ENCODE measurements at places on chromosomes 2 and 18. TPM values are rescaled to one million over a fixed set of nuclear protein-coding genes. Genes with fewer than 3 reads are reported as not detected.
A peak's percentile ranks its signal among the peaks of the same experiment; 100 is the strongest.

- DNase-seq = no peak
- H3K27me3 ChIP-seq = no peaks in the 10 kb centered on the region
- H3K36me3 ChIP-seq = no peaks in the 10 kb centered on the region
Measured at GRCh38 chr18:49685231-49685942, 123.5 kb downstream of the LIPG start.

The GPR35 gene
- 0.13 TPM for total RNA-seq

DNA sequence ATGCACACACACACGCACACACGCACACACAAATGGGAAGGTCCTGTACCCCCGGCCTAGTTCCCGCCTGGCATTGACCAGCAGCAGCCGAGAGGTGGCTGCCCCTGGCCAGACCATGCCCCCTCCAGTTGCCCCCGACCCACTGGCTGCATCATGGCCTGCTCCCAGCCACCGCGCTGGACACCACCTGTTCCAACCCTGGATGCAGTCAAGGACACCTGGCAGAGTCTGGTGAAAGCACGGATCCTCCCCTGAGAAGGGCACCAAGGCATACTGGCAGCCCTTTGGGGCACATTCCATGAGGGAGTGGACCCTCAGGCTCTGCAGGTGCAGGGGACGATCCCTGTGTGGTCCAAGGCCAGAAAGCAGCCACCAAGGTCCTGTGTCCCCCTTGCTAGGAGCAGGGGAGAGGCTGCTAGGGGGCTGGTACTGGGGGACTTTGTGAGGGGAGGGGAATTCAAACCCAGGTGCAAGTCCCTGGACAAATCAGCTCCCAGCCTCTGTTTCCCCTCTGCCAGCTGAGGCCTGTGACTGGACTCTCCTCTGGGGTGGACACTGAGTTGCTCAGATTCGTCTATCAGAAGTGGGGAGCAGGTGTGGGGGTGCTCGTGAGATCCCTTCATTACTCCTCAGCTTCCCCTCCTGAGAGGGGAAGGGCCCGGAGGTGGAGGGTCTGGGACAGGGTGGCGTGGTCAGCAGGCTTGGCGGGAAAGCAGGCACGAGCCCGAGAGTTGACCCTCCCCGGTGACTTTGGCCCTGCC is 3.5 kb downstream of the ESPNL start:
- no peak overlapping the region for H3K4me3 ChIP-seq
- H3K27me3 ChIP-seq = no peaks in the 10 kb centered on the region
- H3K27ac ChIP-seq = no peak overlapping the region
- DNase-seq = no peak

- no peaks in the 10 kb centered on the region for H3K27me3 ChIP-seq
- no peak overlapping the region for H3K27ac ChIP-seq
- no peaks in the 10 kb centered on the region for H3K36me3 ChIP-seq
- no peak overlapping the region for H3K4me3 ChIP-seq
- no peak for DNase-seq
Measured at GRCh38 chr2:198957181-198957580, 500.6 kb downstream of the SATB2 start.

- peak; percentile 40 for DNase-seq
- H3K27me3 ChIP-seq = no peaks in the 10 kb centered on the region
- H3K36me3 ChIP-seq = no peaks in the 10 kb centered on the region
- H3K4me1 ChIP-seq = no peaks in the 10 kb centered on the region
Measured at GRCh38 chr2:122634256-122634655, 878.8 kb downstream of the TSN start.

GRCh38 chr2:206915121-206915520 is 24.2 kb upstream of the CPO start:
- H3K4me3 ChIP-seq = no peak overlapping the region
- DNase-seq = peak; percentile 3
- H3K27ac ChIP-seq = no peak overlapping the region
- no peaks in the 10 kb centered on the region for H3K27me3 ChIP-seq
- H3K36me3 ChIP-seq = no peaks in the 10 kb centered on the region
- no peaks in the 10 kb centered on the region for H3K4me1 ChIP-seq

The ANKRD30B gene
- total RNA-seq = not detected

The NRP2 gene
- 13.2 TPM for total RNA-seq
